Activated T-helper 17 cell treated with anti-CD3 and anti-CD28 coated beads, Interleukin-2, amount 50 U/mL, for 72 hours (primary cell): ENCODE measurements at places on chromosomes 1 and 21. TPM values are rescaled to one million over a fixed set of nuclear protein-coding genes. Genes with fewer than 3 reads are reported as not detected.

The NR1I3 gene
- total RNA-seq, result not detected

The FGR gene
- 1.2 TPM for total RNA-seq

The CRYAA gene
- total RNA-seq, result not detected

The GRHL3 gene
- not detected for total RNA-seq

The SAMSN1 gene
- 76.9 TPM for total RNA-seq

The OR2L13 gene
- not detected for total RNA-seq

The CD52 gene
- 218 TPM for total RNA-seq

The PSMA5 gene
- 106 TPM for total RNA-seq

The ANGPTL1 gene
- not detected for total RNA-seq
